ENCODE measurements at places on chromosomes 6 and 20.

- DNase-seq, result no peak
These were observed 285.8 kb upstream of the SUPT3H start for GRCh38 chr6:45663251-45664221.

GRCh38 chr20:62624719-62625453, 17.4 kb upstream of the SLCO4A1 start:
- no peak for DNase-seq

DNA sequence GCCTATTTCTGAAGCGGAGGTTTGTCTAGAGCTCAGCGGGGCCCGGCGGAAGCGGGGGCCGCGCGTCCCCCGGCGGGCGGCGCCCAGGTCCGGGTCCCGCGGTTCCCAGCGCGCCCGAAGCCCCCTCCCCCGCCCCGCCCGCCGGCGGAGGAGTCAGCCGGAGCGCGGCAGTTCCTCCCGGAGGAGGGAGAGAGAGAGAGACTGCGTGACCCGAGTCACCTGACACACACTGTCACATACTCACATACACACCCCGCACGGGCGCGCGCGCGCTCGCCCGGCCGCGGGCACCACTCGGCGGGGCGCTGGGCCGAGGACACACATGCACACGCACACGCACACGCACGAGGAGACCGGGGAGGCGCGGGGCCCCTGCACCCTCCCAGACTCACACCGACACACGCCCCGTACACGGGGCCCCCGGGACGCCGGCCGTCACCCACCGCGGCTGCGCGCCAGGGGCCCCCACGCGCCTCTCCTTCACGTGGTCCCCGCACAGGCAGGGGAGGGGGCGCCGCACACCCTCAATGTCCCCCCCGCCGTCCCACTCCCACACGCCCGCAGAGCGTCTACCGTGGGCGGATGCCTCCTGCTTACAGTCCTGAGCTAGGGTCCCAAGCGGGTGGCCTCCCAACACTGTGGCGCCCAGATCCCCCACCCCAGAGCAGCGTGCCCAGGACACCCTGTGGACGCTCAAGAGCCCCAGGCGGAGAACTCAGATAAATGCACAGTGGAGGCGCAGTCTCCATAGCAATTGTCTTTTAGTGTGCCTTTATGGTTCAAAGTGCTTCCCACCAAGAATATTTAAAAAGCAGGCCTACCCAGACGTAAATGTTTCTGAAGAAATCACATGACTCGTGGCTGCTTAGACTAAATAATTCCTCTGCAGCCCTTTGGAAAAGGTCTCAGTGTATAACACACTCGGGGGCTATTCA, at the start of gene RRAGD:
RRAGD (minus strand) TSS at position 203 of the 935 bp plus-strand sequence. CDS start 280 bp downstream, outside the sequence.
- DNase-seq, result peak; percentile 57

DNA sequence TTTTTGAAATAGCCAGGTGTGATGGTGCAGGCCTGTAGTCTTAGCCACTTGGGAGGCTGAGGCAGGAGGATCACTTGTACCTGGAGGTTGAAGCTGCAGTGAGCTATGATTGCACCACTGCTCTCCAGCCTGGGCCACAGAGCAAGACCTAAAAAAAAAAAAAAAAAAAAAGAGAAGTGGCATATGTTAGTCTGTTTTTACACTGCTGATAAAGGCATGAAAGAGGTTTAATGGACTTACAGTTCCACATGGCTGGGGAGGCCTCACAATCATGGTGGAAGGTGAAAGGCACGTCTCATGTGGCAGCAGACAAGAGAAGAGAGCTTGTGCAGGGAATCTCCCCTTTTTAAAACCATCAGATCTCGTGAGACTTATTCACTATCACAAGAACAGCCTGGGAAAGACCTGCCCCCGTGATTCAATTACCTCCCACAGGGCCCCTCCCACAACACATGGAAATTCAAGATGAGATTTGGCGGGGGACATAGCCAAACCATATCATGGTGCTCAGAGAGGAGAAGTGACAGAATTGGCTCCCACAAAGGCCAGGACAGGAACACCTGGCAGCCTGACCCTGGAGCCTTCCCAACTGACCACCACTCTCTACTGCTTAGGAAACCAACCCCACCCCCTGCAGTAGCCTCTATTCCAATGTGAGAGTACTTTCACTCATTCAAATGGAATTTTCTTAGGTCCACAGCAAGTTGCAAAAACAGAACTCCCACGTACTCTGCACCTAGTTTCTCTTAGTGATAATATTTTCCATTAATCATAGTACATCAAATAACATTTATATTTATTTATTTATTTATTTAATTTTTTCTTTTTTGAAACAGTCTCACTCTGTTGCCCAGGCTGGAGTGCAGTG, 29.8 kb downstream of the ARHGAP40 start:
- DNase-seq, result no peak

- no peak for DNase-seq
These were observed 207.7 kb upstream of the JARID2 start for GRCh38 chr6:15038013-15038791.

GRCh38 chr6:159582736-159583135, 110.3 kb downstream of the SOD2 start:
- DNase-seq, result no peak

GRCh38 chr6:158506601-158507000, 53.3 kb upstream of the TMEM181 start:
- peak; percentile 10 for DNase-seq

- DNase-seq, result peak; percentile 11
These were observed 8.9 kb downstream of the SLC16A10 start for GRCh38 chr6:111096246-111096645.

DNA sequence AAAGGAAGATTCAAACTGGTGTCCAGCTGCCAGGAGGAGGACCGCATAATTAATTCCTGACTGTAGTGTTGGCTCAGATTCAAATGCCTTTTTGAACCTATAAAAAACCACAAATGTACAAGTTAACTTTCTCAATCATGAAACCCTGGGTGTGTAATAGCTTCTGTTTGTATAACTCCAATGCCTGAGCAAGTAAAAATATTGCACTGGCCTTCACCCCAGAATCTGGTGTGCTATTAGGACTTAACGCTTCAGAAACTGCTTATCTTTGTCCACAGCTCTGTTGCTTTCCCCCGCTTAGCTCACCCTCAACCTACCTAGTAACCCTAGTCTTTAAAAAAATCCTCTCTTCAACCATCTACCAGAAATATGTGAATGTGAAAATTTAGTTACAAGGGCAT, 119.1 kb upstream of the MAP7 start:
- no peak for DNase-seq

- peak; percentile 67 for DNase-seq
These were observed 1.4 kb upstream of the POU3F2 start for GRCh38 chr6:98833057-98833306.

- no peak for DNase-seq
These were observed 217.1 kb downstream of the PRL start for GRCh38 chr6:22079783-22080182.

- no peak for DNase-seq
These were observed 111.1 kb upstream of the CCDC28A start for GRCh38 chr6:138662471-138662870.

DNA sequence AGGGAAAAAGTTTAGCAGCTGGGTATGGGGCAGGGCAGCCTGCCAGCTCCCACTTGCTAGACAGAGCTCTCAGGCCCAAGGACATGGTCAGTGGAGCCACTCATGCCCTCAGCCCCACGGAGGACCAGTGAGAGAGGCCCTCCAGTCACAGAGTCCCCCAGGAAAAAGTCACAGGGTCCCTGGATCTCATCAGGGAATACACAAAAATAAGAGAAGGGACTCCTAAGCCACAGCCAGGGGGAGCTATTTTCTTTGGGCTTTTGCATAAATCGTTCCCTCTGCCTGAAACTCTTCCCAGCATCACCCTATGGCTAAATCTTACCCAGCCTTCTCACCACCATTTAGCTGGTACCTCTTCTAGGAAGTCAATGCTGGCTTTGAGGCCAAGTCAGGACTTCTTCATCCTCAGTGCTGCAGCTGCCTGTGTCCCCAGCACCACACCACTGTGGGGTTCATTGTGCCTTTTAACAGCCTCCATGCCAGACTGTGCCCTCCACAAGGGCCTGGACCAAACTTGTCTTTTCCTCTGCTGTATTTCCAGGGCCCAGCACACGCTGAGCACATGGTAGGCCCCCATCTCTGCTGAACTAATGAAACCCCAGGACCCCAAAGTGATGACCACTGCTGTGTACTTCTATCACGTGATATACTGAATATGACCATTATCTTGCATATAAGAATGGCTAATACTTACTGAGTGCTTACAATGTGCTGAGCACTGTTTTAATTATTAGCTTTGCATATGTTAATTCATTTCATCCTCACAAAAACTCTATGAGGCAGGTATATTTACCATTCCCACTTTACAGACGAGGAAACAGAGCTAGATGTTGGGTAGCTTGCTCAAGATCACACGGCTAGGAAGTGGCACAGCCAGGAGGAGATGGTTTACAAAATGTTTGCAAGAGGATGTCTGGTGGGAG, 2.0 kb downstream of the ZNF335 start:
- peak; percentile 33 for DNase-seq

- peak; percentile 38 for DNase-seq
These were observed 303 bp downstream of the MBOAT1 start for GRCh38 chr6:20211941-20212391.

DNA sequence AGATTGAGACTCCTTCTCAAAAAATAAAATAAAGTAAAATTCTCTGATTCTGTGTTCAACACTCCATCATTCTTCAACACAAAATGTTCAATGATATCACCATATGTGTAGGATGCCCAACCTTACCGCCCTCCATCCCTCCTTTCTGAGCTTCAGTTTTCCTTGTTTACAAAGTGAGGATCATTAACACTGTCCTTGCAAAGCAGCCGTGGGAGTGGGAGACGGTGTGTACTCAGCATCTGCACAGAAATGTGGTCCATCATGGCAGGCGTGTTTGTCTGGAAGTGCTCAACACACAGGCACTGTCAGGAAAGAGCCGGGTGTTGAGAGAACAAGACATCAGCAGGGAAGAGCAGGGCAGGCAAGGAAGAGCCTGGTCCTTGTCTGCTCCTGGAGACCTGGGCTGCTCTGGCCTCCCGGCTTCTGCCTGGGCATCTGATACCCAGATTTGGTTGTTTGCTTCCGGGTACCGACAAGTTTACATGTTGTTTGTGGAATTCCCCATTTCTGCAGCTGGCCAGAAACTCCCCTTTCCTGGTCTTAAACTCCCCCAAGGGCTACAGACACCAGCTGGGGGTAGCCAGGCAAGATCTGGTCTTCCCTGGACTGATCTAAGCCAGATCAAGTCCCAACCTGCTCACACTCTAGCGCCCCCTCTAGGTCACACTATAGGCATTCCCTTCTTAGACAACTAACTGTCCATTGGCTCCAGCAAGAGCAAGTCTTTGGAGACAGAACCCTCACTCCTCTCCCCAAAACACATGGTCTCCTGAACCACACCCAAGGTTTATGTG, 26.7 kb upstream of the TTPAL start:
- no peak for DNase-seq
